Head of caudate nucleus (tissue), 42 donors: ENCODE measurements at places on chromosomes 6 and 20.
A peak's percentile ranks its signal among the peaks of the same experiment; 100 is the strongest.

DNA sequence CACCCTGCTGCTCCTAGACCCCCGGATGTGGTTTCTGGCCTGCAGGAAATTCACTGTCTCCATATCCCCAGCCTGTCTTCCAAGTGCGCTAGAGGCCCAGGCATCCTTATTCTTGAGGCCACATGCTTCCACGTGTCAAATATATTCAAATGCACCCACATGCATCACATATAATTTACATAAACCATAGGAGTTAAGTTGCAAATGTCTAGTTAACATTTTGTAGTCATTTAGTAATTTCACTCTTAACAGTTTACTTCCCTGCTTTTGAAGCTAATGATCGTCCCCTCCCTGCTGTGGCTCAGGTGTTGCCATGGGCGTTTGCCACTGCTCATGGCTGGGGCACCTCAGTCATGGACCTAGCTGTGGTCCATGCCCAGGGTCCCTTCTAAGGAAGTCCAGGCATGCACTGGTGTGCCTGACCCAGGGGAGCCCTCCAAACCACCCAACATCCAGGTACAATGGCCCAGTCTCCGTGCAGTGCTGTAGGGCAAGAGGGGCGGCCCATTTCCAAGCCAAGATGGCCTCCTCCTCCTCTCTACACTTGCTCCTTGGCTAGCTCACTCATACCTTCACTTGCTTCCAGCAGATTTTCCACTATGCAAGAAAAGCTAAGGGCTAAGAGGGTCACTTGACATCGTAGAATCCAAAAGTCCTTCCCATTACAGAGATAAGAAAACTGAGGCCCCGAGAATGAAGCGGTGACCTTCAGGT lies 42.4 kb downstream of the FGD2 start:
- DNase-seq: no peak

GRCh38 chr6:149995971-149996370 lies 29.4 kb downstream of the RAET1L start:
- DNase-seq: no peak

DNA sequence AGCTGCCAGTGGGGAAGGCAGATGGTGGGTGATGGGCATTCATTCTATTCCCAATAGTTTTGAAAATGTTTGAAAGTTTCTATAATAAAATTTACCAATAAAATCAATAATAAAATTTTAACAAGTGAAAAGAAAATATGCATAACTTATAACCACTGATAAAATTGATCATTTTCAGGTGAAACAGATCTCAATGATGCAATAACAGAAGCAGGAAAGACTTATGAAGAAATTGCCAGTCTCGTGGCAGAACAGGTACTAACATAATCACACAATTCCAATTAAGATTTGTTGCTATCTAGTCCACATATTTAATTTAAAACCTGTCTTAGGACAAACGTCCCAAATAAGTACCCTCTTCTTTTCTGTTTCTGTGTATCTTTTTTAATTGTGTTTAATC lies 45.9 kb upstream of the SYNJ2 start:
- DNase-seq: no peak

DNA sequence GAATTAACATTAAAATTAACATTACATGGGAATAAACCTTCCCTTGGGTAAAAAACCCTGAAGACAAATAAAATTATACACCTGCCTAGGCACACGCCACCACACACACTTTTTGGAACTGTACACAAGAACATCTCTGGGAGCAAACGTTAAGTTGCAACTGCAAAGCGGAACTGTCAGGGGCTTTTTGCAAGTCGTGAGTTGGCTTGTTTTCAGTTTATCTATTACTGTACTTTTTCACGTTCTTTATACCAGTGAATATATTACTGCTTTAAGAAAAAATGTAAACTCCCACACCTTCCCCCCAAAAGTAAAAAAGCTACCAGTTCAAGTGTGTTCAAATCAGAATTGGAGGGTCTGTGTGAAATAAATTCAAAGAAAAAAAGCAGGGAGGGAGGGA lies 65.5 kb upstream of the NFATC2 start:
- no peak for DNase-seq

DNA sequence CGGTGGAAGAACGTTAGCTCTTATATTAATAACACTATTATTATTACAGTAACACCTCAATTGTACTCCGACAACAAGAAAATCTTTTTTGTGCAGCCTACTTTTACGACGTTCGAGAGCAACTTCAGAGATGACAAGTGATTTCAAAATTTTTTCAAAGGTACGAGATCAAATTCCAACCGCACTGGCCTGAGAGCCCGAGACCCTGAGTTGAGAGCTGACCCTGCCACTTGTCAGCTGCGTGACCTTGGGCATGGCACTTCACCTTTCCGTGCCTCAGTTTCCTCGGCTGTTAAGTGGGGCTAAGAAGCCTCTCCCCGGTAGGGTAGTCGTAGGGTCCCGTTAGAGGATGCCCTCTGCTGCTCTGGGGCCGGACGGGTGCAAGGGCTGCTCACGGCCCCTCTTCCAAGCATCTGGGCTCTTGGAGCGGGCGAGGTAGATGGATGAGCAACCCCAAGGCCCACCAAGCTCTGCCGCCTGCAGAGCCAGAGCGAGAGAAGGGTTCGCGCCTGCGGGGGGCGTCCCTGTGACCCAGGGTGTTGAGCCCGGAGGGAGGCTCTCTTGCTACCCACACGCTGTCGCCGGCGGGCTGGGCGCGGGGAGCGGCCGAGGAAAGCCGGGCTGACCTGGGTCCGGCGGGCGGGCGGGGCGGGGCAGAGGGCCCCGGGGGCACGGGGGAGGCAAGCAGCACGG lies 510 bp downstream of the NDRG3 start:
- no peak for DNase-seq

GRCh38 chr20:37226889-37227288 lies 34.7 kb downstream of the GHRH start:
- DNase-seq: no peak

DNA sequence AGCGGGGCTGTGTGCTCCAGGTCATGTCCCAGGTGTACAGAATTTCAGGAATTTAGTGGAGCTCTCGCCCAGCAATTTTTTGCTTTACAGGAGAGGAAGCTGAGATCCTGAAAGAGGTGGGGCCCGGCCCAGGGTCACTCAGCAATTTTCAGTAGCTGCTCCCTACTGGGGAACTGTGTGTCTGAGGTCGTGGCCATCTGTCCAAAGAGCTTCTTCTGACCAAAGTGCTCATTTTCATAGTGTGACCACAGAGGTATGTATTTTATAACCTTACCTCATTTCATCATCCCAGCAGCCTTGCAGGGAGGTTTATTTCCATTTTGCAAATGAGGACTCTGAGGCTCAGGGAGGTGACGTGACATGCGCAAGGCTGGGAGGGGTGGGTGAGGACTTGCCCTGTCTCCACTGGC lies 46.3 kb downstream of the FAM209B start:
- no peak for DNase-seq

DNA sequence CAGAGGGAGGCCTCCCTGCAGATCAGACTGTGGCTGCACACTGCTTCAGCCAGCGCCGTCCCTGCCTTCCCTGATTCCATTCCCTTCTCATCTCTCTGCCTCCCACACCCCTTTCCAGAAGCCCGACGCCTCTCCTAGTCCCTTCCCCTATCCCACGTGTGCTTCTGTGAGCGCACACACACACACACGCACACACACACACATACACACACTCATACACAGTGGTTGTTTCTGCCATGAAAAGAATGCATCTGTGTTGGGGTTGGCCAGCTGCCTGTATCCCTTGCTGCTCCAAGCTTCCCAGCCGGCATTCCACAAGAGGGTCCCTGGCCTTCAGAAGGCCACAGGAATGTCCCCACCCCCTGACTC lies 51.7 kb downstream of the MOCS1 start:
- DNase-seq: no peak

GRCh38 chr20:25310921-25311728 lies 63.2 kb downstream of the PYGB start:
- peak; percentile 3 for DNase-seq

DNA sequence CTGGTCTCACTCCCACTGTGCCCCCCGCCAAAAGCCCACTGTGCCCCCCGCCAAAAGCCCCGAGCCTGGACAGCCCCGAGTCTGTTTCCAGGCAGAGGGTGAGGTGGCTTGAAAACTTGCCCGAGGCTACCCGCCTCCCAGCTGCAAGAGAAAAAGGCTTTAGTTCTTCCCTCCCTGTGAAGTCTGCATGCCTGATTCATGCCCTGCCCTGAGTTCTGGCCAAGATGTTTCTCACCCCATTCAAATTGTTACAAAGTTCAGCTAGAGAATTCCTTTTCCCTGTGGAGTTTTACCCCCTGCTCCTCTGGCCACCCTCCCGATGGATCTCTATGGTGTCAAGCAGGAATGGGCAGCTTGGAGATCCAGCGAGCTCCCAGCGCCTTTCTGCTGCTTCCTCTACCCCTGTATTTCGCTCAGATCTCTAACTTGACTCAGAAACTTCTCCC lies 298.8 kb upstream of the MAP3K7 start:
- no peak for DNase-seq

DNA sequence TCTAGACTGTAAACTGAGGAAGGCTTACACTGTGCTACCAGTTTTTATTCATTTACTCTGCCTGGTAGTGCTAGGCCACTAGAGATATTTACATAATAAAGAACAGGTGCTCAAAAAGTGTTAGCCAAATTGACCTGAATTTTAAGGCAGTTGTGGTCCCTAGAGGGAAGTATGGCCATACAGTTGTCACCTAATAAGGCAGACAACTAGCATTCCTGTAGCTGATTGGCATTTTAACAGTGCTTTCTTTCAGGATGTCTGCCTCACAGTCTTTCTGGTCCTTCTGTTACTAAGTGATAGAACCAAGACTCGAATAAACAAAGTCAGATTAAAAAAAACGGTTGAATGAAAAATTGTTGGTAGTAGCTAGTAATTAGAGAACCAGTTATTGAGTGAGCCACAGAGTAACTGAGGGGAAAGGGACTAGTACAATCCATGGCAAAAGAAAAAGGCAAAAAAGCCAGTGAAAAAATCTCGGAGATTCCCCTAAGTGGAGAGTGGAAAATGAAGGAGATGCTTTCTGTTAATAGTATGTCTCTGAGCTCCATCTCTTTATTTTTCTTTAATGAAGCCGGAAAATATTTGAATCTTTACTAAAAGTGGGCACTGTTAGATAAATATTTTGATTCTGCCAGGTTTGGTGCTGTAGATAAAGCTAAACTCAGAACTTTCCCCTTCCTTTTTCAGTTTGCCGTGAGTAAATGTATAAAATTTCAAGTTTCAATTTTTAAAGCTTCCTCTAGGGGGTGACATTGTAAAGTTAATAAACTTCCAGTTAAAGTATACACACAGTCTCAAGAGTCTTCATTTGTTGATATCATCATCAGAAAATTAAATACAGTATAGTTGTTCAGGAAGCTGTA lies 9.1 kb downstream of the VTA1 start:
- DNase-seq: no peak

DNA sequence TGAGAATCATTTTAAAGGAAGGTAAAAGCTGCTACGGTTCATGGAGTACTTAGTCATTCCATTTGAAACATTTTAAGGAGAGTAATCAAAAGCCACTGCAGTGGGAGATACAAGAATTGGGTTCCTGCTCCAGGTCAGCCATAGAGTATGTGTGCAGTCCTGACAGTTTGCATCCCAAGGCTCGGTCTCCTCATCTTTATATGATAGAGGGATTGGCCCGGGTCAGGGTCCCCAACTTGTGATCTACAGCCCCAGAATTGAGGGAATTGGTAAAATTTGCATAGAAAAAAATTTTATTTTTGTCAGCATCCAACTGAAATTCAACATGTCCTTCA lies 147.4 kb upstream of the PRND start:
- no peak for DNase-seq

DNA sequence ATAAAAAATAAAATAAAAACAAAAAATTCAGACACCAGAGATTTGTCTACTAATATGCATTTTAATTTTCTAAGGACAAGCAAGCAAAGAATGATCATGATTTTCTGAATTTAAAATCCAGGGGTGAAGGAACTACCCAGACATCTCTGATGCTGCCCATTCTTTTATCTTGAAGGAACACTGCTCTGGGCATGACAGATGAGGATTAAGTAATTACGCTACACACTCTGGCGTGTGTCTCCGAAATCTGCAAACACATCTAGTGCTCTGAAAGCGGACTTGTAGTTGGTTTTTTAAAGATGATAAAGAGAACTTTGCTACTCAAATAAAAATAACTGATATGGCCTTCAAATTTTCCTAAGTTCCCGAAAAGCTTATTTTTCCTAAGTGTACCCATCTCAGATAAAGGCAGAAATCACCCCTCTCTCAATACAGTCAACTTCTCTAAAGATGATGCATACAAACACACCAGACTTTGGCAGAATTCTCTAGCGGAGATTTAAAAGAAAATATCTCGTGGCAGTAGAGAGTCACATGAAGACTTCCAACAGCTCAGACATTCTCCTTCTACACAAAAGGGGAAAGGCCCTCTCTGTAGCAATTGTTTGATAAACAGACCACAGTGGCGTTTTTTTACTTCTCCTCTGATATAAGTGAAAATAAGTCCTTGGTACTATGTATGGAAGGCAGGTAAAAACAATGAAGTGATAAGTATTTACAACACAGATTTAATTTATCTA lies 133.8 kb downstream of the BACH2 start:
- no peak for DNase-seq

GRCh38 chr20:63694584-63695423 lies 1.6 kb upstream of the TNFRSF6B start:
- no peak for DNase-seq

GRCh38 chr6:167113935-167114910 lies 8.7 kb upstream of the CCR6 start:
- no peak for DNase-seq

DNA sequence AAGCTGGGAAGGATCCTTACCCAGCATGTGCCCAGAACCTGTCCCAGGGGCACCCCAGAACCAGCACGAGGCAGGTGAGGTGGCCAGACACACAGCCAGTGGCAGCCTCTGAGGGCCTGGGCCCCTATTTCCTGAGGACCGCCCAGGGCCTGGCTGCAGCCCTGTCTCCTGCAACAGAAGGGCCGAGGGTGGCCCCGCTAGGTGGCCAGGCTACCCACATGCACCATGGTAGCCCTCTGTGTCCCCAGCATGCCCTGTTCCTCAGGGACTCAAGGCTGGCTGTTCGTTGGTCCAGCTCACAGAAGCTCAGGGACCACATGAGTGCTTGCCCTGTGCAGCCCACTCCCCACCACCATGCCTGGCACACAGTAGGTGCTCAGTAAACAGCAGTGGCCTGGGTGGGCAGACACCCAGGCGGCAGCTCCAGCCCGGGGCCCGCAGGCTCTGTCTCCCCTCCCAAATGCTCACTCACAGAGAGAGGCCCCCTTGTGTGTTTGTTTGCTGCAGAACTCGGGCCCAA lies 8.2 kb downstream of the HRH3 start:
- DNase-seq: no peak

DNA sequence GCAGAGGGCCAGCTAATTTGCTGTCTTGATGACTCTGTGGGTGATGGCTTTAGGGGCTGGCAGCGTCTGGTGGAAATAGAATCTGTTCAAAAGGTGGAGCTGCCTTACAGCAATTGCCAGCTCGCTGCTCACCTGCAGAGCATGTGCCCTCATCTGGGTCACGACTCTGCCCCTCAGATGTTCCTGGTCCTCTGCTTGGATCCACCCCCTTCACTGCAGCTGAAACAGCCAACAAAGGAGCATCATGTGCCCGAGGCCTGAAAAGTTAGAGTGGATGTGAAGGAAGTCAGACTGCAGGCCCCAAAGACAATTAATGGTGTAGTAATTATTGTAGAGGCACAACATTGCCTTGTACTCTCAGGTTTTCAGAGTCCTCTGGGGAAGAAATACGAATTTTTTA lies 19.9 kb downstream of the RREB1 start:
- DNase-seq: no peak

- no peak for DNase-seq
Observed at GRCh38 chr6:112189494-112189893, 64.9 kb downstream of the LAMA4 start.
